ENCODE measurements at places on chromosomes 5 and 9. TPM values are rescaled to one million over a fixed set of nuclear protein-coding genes. Genes with fewer than 3 reads are reported as not detected.

Gene PKD2L2
- 0.40 TPM for polyA plus RNA-seq

Gene PCDHGA2
- 2.2 TPM for polyA plus RNA-seq

Gene HOMER1
- 29.4 TPM for polyA plus RNA-seq

Gene ZNF608
- polyA plus RNA-seq, result 20.4 TPM

Gene PCDHGA8
- 0.59 TPM for polyA plus RNA-seq

Gene OR1J2
- polyA plus RNA-seq, result not detected

Gene FAT2
- polyA plus RNA-seq, result 0.38 TPM

Gene OSMR
- 5.6 TPM for polyA plus RNA-seq

Gene NOXA1
- 5.1 TPM for polyA plus RNA-seq

Gene ZNF462
- polyA plus RNA-seq, result 9.2 TPM

Gene ENDOG
- polyA plus RNA-seq, result 20.4 TPM

Gene PCDHGA10
- polyA plus RNA-seq, result 1.3 TPM
